ENCODE measurements at places on chromosomes 6 and 20.
A peak's percentile ranks its signal among the peaks of the same experiment; 100 is the strongest.

- no peak for DNase-seq
These were observed 73.5 kb upstream of the PBOV1 start for GRCh38 chr6:138291849-138292181.

DNA sequence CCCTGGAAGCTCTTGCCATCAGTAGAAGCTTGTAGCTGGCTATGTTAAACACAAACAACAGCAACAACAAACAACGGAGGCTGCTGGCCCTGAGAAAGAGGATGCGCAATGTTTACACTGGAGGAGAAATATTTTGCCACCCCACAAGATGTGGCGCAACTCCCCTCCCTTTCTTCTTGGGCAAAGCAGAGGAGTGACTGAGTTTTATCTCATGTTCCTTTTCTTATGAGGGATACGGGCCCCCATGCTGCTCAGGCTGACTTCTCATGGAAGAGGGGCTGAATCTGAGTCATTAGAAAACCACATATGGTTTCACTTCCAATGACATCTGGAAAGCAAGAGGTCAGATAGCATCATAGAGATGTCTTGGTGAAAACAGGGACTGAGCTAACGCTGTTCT is 75.9 kb upstream of the HDDC2 start:
- no peak for DNase-seq

- no peak for DNase-seq
These were observed 40.1 kb upstream of the PHACTR2 start for GRCh38 chr6:143637691-143638090.

DNA sequence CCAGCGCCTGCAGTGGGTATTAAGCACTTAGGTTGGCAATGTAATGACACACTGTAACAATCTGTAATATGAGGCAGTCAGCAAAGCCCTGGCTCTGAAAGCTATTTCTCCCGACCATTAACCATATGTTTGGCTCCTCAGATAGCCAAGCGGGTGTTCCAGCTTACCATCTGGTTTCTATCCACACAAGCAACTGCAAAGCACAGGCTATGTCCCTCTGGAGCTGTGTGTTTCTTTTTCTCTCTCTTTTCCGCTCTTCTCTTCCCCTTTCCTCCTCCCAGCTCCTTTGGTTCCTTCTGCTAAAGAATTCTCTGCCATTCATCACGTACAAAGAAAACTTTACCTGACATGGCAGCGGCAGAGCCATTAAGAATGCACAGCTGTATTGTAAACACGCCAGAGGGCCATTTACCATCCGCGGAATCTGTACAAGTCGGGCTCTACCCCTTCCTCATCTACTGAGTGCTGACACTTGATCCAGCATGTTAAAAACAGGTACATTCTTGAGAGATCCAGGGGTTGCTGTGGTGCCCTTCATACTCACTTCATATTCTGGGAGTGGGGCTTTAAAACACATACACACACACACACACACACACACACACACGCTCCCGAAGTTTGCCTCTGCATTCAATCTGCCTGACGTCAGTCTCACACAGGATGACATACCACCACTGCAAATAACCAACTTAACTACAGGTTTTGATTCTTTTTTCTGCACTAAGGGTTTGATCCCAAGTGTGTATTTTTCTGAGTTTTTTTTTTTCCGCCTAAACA is 77.2 kb downstream of the BACH2 start:
- peak; percentile 65 for DNase-seq

DNA sequence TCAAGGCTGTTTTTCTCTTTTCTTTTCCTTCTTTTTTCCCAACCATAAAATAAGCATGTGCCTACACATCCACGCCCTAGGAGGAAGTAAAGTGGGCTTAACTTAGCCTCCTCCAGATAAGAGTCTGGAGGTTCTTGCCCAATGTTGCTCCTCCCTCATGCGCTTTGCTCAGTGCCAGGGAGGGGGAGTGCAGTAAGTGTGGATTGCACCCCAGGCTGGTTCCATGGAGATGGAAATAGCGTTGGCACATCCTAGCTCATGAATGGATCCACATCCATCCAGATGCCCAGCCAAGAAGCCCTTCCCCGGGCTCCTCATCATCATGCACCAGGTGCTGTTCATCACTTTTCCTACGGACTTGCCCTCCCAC is 58.2 kb downstream of the NEDD9 start:
- no peak for DNase-seq

GRCh38 chr20:12056839-12057238 is 139.1 kb downstream of the BTBD3 start:
- DNase-seq, result no peak

DNA sequence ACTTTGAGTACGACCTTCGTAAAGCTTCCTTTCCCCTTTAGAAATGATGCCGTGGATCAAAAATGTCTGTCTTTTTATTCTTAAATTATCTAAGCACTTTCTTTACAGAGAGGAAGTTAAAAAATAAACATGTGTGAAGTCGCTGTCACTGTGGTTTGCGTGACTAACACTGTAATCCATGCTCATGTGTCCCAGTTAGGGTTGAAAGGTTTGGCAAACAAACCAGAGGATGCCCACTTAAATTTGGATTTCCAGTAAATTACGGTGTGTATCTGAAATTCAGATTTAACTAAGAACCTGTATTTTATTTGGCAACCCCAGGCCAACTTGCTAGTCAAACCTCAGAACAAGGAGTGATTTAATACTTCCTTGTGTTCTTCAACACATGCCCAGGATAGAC is 21.1 kb downstream of the HLA-DRB1 start:
- DNase-seq, result no peak

DNA sequence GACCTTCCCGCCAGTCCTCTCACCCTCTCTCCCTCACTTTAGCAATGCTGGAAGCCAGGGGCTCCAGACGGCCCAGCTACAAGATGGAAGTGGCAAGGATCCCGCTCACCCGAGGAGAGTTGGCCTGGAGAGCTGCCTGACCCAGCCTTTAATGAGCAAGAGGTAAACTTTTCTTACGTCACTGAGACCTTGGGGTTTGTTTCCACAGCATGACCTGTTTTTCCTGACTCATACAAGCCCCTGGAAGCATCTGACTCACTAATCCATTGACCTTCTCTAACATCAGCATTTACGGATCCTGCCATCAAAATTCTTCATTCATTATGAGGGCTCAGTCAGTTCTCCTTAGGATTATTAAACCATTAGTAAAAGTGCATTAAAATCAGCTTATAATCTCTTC is 120.4 kb downstream of the MYLK4 start:
- peak; percentile 95 for DNase-seq

- DNase-seq, result peak; percentile 80
These were observed 351.2 kb downstream of the CDC5L start for GRCh38 chr6:44738601-44739146.

DNA sequence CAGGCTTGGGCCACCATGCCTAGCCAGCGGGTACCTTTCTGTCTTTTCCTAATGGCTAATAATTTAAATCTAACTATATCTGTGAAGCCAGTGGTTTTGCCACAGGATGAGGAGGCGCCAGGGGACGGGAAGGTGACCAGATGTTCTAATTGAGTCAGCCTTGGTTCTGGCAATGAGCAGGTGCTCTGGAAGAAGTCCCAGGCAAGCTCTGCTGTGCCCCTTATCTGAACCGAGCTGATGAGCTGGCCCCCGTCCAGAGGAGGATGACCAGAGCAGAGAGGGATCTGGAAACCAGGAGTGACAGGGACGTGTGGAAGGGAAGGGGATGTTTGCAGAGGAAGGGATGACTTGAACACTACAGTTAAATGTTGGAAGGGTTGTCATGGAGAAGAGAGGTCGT is 46.7 kb downstream of the SLC35D3 start:
- no peak for DNase-seq

GRCh38 chr6:32922083-32922482 is 18.7 kb downstream of the HLA-DMB start:
- DNase-seq, result no peak

DNA sequence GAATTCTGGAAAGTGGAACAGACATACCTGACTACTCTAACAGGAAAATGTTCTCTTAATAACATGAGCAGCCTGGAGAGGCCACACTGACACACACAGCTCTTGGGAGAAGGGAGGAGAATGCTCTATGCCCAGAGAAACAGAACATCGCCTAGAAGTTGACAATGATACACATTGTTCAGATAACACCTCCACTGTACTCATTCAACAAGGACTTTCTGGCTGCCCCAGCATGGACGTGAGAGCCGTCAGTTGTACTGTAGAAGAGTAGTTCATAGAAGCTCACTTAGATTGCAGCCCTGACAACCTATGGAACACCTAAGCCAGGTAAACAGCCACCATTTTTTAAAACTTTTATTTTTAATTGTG is 28.9 kb downstream of the BMP7 start:
- DNase-seq, result no peak

DNA sequence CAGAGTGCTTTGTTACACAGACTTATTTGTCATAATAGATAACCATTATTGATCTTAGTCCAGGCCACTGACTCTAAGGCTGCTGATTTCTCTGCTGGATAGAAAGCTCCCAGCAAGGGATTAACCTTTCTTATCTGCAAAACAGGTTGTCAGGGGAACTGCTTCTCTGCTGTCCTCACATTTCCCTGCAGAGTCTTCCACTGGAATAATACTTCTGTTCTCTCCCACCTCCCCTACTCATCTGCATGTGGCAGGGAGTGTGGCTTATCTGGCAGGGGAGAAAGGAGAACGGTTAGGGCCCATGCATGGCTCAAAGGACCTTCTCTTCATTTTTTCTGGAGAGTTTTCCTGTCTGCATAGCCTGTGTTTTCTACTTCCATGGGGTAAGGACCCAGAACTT is 86.2 kb downstream of the LAMP5 start:
- no peak for DNase-seq

DNA sequence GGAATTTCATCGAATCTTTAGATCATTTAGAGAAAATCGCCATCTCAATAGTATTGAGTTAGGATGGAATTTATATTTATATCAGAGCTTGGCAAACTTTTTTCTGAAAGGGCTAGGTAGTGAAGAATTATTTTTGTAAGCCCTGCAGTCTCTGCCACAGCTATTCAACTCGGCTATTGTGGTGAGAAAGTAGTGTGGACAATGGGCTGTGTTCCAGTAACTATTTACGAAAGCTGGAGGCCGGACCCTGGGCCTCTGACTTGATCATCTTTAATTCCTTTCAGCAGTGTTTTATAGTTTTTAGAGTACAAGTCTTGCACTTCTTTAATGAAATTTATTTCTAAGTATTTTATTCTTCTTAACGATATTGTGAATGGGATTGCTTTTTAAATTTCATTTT is 201.5 kb downstream of the FARS2 start:
- no peak for DNase-seq

- no peak for DNase-seq
These were observed 2.3 kb downstream of the MANBAL start for GRCh38 chr20:37291724-37292126.

- no peak for DNase-seq
These were observed 11.1 kb upstream of the VAPB start for GRCh38 chr20:58377766-58378401.
